A673 (cell line): ENCODE measurements at places on chromosomes 2 and 18. TPM values are rescaled to one million over a fixed set of nuclear protein-coding genes. Genes with fewer than 3 reads are reported as not detected.
A peak's percentile ranks its signal among the peaks of the same experiment; 100 is the strongest.

The GCC2 gene
- 25.4 and 27.2 TPM in 2 replicates for total RNA-seq

The PHLPP1 gene
- total RNA-seq = 13.7 and 17.5 TPM in 2 replicates

DNA sequence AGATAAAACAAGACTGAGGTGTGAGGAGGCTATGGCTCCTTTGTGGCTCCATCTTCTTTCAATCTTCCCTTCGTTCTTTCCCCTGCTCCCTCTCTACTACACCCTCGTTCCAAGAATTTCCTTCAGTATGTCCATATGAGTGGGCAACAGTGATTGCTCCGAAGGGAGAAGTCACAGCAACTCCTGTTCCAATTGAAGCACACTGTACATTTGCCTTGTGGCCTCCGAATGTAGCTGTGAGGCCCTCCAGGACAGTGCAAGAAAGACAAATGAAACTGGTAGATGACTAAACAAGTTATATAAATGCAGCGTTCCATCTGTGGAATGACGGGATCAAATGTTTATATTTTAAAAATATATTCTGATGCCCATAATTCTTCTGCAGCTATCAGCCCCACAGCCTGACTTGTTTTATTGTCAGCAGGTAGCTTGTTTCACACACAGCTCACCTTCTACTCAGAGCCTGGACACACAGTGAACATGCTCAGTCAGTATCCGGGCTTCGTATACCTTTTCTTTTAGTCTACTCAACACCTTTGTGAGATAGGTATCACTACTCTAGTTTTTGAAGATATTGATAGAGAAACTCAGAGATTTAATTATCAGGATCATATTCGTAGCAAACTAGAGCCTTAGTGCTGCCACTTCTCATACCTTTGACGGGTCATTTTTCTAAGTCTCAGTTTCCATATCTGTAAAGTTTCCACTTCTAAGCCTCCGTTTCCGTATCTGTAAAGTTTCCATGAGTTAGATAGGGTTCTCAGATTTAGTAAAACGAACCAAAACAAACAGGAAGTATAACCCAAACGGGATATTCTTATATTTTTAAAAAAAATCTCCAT, 216.7 kb upstream of the STON1 start:
- no peak for DNase-seq
- no peaks in the 10 kb centered on the region for H3K36me3 ChIP-seq
- H3K27ac ChIP-seq = peak overlapping the region; percentile 95
- peaks cover 7% of the 10 kb centered on the region for H3K4me1 ChIP-seq
- H3K4me3 ChIP-seq = peak overlapping the region; percentile 97

DNA sequence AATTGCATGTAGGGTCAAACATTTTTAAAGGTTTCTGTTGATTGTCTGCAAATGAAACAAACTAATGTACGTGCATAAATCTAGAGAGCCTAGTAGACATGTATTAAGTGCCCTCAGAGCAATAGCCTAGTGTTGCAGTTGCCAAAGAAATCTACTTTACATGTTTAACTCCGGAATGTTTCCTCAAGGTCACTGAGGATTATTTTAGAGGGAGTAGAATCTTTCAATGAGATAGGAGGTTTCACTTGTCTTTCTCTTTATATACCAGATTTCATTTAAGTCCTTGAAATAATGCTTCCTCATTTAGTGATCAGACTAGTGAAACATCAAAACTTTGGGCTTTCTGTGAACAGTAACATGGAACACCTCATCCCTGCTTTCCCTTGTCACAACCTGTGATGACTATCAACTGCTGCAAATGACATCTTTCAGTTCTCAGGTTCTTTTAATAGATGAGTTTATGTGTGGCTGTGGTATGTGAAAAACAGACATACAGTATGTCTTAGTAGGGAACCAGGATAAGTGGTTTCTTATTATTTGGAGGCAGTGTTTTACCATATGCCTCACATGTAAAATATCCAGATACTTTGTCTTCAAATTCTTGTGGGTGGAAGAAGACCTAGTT, 5.5 kb downstream of the UBE2E3 start:
- no peak for DNase-seq
- H3K4me1 ChIP-seq = peaks cover 51% of the 10 kb centered on the region
- H3K27ac ChIP-seq = peak overlapping the region; percentile 4
- no peaks in the 10 kb centered on the region for H3K27me3 ChIP-seq

GRCh38 chr2:129585760-129586159, 393.7 kb upstream of the RAB6C start:
- peaks cover 5% of the 10 kb centered on the region for H3K27me3 ChIP-seq
- no peak for DNase-seq
- H3K4me1 ChIP-seq = no peaks in the 10 kb centered on the region

The HAAO gene
- 2.4 and 3.6 TPM in 2 replicates for total RNA-seq

DNA sequence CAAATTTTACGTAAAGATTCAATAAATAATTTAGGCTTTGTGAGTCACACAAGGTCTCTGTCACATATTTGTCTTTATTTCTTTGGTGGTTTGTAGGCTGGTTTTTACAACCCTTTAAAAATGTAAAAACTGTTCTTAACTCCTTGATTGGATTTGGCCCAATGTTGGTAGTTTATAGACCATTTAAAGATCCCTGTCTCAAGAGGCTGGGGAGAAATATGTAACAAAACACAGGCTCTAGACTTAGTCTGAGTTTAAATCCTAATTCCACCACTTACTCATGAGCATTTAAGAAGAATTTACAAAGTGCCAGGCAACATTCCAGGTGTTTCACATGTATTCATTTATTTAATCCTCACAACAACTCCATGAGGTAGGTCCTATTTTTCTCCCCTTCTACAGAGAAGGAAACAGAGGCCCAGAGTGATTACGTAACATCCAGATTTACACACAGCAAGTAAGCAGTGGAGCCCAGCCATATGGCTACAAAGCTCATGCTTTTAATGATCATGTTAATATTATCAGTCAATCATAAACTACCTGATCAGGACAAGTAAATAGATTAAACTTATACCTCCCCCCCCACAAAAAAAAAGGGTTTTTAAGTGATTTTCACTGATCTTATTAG, 416.6 kb upstream of the ACVR2A start:
- H3K27me3 ChIP-seq = no peaks in the 10 kb centered on the region
- no peak overlapping the region for H3K27ac ChIP-seq
- no peak overlapping the region for H3K4me3 ChIP-seq
- H3K36me3 ChIP-seq = no peaks in the 10 kb centered on the region

DNA sequence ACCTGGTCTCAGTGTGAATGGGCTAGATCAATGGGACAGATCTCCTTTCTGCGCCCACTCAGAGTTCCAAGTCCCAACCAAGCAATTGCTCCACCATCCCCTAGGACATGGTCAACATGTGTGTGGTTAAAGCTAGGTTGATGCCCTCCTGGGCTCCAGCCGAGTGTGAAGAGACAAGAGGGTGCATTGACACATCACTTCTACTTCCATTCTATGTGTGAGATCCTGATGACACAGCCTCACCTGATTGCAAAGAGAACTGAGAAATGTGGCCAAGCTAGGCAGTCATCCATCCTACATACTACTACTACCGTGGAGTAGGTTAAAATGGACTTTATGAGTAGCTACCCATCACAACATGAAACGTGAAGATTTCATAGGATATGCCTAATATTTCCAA, 106.8 kb downstream of the NCKAP5 start:
- H3K27me3 ChIP-seq = no peaks in the 10 kb centered on the region
- no peak overlapping the region for H3K4me3 ChIP-seq

GRCh38 chr2:122357998-122358397, 602.5 kb downstream of the TSN start:
- H3K36me3 ChIP-seq = no peaks in the 10 kb centered on the region
- no peak overlapping the region for H3K4me3 ChIP-seq
- H3K4me1 ChIP-seq = peaks cover 9% of the 10 kb centered on the region
- no peaks in the 10 kb centered on the region for H3K27me3 ChIP-seq
